ENCODE measurements at places on chromosomes 3 and 15.

GRCh38 chr15:65254758-65255157 lies 31.9 kb downstream of the PARP16 start:
- no peak for DNase-seq

- no peak for DNase-seq
These were observed 360.7 kb upstream of the ICE2 start for GRCh38 chr15:60839510-60840211.

DNA sequence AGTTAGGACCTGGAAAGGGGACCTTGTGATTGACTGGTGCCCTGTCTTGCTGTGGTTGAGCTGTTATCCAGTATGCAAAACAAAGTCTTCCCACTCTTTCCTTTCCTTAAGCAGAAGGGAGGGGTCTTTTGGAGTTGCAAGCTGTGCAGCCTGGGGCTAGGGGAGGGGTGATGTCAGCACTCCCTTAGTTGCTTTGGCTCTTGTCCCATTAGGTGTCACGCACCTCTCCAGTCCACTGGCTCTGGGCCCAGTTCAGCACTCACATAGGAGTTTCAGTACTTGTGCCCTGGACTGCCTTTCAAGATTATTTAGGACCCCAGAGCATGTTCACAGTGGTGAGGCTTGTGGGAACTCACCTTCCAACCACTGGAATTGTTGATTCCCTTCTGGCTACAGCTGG lies 238.5 kb downstream of the DOCK3 start:
- DNase-seq = no peak

DNA sequence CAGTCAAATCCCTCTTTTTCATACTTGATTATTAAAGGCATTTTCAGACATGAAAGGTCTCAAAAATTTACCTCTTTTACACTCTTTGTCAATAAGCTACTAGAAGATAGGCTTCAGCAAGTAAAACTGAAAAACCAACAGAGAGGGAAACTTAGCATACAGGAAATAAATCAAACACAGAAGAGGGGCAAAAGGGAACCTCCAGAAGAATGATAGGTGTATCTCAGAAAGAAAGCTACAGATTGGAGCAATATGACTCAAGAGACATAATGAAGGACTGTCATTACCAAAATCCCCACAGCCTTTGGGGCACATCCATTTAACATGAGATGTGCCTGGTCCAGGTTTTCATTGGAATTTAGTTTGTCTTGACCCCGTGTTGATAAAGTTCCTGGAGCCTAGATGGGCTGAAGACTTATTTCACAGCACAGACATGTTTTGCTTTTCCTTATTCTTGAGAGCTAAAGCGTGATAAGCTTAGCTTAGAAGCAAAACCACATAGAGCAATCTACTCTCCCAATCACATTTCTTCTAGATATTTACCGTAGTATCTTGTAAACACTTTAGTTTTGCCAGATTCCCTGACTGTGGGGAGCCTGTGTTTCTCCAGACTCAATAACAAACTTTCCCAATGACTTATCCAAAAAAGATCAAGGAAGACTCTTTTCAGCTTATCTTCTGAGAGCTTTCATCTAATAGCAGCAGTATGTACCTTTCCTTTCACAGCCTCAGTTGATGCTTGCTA lies 11.7 kb downstream of the LRRFIP2 start:
- no peak for DNase-seq

DNA sequence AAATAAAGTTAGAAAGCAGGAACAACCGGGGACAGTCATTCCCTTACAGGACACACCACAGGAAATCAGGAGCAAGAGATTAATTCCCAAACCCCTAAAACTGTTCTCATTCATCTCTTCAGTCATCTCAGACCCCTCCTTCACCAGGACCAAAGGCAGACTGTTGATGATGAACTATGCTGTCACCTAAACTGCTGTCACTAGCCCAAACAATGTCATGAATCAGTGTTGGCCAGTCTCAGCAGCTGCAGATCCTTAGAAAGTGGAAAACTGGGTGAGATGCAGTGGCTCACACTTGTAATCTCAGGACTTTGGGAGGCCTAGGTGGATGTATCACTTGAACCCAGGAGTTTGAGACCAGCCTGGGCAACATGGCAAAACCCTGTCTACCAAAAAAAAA lies 909.6 kb downstream of the ROBO1 start:
- DNase-seq = no peak

GRCh38 chr3:168025076-168025475 lies 70.6 kb downstream of the GOLIM4 start:
- no peak for DNase-seq

DNA sequence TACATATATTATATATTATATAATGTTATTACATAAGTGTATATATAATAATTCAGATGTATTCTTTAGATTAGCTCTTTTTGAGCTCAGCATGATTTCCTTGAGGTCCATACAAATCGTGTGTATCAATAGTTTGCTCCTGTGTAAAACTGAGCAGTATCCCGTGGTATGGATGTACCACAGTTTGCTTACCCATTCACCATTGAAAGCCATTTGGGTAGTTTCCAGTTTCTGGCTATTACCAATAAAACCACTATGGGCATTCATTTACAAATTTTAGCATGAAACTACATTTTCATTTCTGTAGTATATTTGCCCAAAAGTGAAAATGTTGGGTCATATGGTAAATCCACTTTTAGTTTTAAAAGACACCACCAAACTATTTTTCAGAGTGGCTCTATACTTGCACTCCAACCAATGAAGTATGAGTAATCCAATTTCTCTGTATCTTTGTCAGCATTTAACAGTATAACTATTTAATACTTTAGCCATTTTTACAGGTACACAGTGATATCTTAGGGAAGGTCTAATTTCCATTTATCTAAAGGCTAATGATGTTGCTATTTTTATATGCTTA lies 1361.4 kb upstream of the GBE1 start:
- no peak for DNase-seq

- peak; percentile 90 for DNase-seq
These were observed 14.3 kb downstream of the KAT2B start for GRCh38 chr3:20054549-20054987.

Measured in SW 1271 (cell line).